Tibial nerve (tissue), 4 donors: ENCODE measurements at places on chromosomes 3 and 15. TPM values are rescaled to one million over a fixed set of nuclear protein-coding genes. Genes with fewer than 3 reads are reported as not detected.

- no peaks in the 10 kb centered on the region for H3K36me3 ChIP-seq
- no peak overlapping the region for H3K4me3 ChIP-seq
- no peak overlapping the region for H3K27ac ChIP-seq
- no peaks in the 10 kb centered on the region for H3K27me3 ChIP-seq
- H3K4me1 ChIP-seq, result no peaks in the 10 kb centered on the region
Measured at GRCh38 chr3:134901461-134901860, 106.4 kb downstream of the EPHB1 start.

DNA sequence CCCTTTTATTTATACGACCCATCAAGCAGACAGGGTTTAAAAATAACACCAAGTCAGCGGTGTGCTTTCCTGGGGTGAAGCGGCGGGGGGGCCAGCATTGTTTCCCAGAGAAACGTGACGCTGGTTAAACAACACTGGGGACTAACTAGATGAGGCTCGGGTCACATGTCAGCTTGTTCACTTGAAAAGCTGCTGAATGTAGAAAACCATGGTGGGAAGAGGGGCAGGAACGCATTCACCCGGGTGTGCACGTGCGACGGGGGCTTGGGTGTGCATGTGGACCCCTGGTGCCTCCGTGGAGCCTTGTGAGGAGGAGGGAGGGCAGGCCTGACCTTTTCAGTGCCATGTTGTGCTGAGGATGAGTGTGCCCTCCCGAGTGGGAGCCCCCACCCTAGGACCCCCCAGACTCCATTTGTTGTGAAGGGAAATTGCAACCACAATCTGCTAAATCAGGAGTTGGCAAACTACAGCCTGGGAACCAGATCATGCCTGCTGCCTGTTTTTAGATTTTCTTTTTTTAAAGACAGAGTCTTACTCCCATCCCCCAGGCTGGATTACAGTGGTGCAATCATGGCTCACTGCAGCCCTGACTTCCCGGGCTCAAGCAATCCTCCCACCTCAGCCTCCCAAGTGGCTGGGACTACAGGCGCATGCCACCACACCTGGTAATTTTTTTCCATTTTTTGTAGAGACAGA lies 70.4 kb upstream of the CMTM7 start:
- H3K36me3 ChIP-seq, result no peaks in the 10 kb centered on the region
- no peaks in the 10 kb centered on the region for H3K27me3 ChIP-seq
- no peak overlapping the region for H3K4me3 ChIP-seq
- no peak for DNase-seq
- no peaks in the 10 kb centered on the region for H3K4me1 ChIP-seq

- no peaks in the 10 kb centered on the region for H3K27me3 ChIP-seq
- peaks cover 44% of the 10 kb centered on the region for H3K4me1 ChIP-seq
- H3K36me3 ChIP-seq, result no peaks in the 10 kb centered on the region
Measured at GRCh38 chr3:66486646-66487045, 14.2 kb downstream of the LRIG1 start.

HES1 gene
- 20.7 TPM for total RNA-seq

GRCh38 chr3:30661098-30661873 lies 54.9 kb downstream of the TGFBR2 start:
- DNase-seq, result no peak
- no peaks in the 10 kb centered on the region for H3K27me3 ChIP-seq
- peak overlapping the region; percentile 71 for H3K27ac ChIP-seq
- H3K36me3 ChIP-seq, result no peaks in the 10 kb centered on the region

FBXO40 gene
- not detected for total RNA-seq

GRCh38 chr3:193996641-193997089 lies 139.3 kb upstream of the HES1 start:
- H3K4me3 ChIP-seq, result no peak overlapping the region
- DNase-seq, result no peak
- no peaks in the 10 kb centered on the region for H3K27me3 ChIP-seq
- no peaks in the 10 kb centered on the region for H3K4me1 ChIP-seq
- H3K36me3 ChIP-seq, result no peaks in the 10 kb centered on the region

GRCh38 chr3:97359977-97360376 lies 404.6 kb upstream of the ARL6 start:
- H3K27ac ChIP-seq, result no peak overlapping the region
- no peaks in the 10 kb centered on the region for H3K36me3 ChIP-seq
- no peaks in the 10 kb centered on the region for H3K27me3 ChIP-seq
- DNase-seq, result no peak
- H3K4me1 ChIP-seq, result no peaks in the 10 kb centered on the region
- H3K4me3 ChIP-seq, result no peak overlapping the region

DNA sequence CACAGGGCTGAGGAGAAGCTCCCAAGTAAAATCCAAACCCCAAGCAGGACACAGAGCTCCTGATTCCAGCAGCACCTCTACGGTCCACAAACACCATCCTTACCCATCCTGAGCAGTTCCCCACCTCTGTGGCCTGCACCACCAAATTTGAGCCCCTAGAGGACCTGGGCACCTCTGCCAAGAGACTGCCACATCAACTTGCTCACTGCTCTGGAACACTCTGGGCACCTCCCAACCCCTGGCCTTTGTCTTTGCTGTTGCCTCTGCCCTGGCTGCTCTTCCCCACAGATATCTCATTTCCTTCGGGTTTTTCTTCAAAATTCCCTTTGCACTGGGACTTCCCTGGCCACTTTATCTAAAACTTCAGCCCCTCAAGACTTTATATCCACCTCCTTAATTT lies 5.8 kb downstream of the RLBP1 start:
- no peak overlapping the region for H3K27ac ChIP-seq
- H3K27me3 ChIP-seq, result no peaks in the 10 kb centered on the region
- H3K4me3 ChIP-seq, result no peak overlapping the region
- H3K4me1 ChIP-seq, result no peaks in the 10 kb centered on the region

GRCh38 chr15:68495981-68496705 lies 64.2 kb upstream of the ITGA11 start:
- no peaks in the 10 kb centered on the region for H3K27me3 ChIP-seq
- H3K4me1 ChIP-seq, result no peaks in the 10 kb centered on the region
- H3K36me3 ChIP-seq, result no peaks in the 10 kb centered on the region
- no peak overlapping the region for H3K4me3 ChIP-seq
- H3K27ac ChIP-seq, result no peak overlapping the region
- no peak for DNase-seq
